ENCODE measurements at places on chromosomes 6 and 20.

- DNase-seq = no peak
These were observed 152.4 kb upstream of the HSF2 start for GRCh38 chr6:122246906-122247658.

GRCh38 chr6:167663784-167664443 lies 162.8 kb upstream of the AFDN start:
- no peak for DNase-seq

GRCh38 chr20:56752274-56752673 lies 123.2 kb downstream of the TFAP2C start:
- DNase-seq = no peak

DNA sequence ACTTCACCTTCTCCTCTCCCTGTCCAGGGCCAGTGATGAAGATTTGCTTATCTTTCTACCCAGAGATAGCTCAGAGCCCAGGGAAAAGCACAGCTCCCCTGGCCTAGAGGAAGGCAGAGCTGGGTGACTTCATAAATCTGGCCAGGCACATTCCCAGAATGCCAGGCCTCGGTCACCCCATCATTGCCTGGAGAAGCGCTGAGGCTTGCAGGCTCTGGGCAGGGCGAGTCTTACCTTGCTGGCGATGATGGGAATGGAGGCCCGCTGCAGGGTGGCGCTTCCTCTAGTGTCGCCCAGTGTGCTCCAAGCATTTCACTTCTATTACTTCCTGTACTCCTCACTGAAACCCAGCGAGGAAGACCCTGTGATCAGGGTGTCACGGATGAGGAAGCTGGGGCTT lies 60.1 kb downstream of the DAAM2 start:
- DNase-seq = no peak

DNA sequence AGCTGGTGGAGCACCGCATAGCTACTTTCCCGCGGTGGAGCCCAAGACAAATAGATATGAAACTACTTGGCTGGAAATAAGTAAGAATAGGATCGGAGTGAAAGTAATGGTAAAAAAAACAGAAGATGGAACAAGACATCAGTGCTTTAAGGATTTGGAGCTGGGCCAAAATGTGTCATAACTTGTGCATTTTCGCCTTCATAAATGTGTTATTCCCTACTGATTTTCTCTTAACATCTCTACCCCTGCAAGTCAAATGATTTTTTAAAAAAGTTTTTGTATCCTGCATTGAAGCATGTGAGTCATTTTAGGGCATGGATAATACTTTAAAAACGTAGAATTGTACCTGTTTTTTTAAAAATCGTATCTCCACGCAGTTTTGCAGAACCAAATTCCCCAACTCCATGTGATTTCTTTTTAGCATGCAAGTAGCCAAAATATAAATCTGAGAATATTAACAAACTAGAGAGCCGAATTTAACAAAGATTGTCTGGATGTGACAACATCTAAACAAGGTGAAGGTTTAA lies 882 bp upstream of the FAM184A start:
- no peak for DNase-seq

DNA sequence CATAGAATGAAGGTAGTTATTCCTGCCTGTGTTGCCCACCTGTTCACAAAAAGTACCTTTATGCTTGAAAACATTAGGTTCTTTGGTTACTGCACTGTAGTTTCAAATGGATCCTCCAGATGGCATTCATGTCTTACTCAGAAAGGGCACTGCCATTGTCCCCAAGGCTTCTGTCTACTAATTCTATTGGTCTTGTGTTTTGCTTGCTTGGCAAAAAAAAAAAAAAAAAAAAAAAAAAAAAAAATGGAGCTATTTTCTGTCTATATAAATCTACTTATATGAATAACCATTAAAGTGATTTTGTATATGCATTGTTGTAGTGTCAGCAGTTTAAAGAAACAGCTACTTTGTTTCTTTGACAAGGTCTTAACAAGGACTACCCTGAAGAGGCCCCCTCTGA lies 12.7 kb upstream of the EFHC1 start:
- DNase-seq = peak; percentile 38

DNA sequence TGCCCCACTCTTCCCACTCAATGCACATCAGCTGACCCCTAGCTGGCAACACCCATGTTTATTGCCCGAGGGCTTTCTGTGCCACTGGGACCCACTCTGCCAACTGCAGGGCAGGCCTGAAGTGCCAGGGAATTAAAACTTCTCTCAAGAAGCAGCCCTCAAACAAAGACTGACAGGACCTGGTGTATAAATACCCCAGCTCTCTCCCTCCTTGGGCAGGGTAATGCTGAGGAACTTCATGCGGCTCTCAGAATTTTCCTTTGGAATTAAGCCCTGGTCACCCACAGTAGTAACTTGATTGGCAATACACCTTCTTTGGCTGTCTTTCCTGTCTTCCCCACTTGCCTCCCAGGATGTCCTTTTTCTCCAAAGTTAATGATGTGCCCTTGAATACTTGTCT lies 5.3 kb upstream of the GDAP1L1 start:
- no peak for DNase-seq

GRCh38 chr20:40486297-40486696 lies 202.7 kb downstream of the MAFB start:
- no peak for DNase-seq

GRCh38 chr6:90083891-90084290 lies 189.6 kb downstream of the GJA10 start:
- DNase-seq = no peak

GRCh38 chr20:58523072-58523970 lies 8.1 kb upstream of the APCDD1L start:
- DNase-seq = no peak

DNA sequence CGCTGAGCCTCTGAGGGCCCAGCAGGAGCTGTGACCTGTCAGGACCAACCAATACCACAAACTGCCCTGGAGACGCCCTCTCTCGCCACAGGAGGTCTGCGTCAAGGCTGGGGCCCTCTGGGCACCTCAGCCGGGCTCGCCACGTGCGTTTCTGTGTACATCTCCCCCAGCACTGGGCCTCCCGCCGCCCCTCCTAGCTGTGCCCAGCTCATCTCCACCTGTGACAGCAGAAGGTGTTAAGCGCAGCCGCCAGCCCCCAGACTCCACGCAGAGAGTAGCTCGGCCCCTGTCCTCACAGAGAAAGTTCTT lies 91.4 kb downstream of the TAF4 start:
- DNase-seq = no peak

GRCh38 chr20:17189976-17190695 lies 36.7 kb upstream of the PCSK2 start:
- DNase-seq = no peak

- no peak for DNase-seq
These were observed 14.1 kb downstream of the REM1 start for GRCh38 chr20:31489152-31489551.

- no peak for DNase-seq
These were observed 37.5 kb upstream of the KLHL31 start for GRCh38 chr6:53703047-53703446.

GRCh38 chr20:63191400-63191799 lies 24.5 kb downstream of the YTHDF1 start:
- no peak for DNase-seq

DNA sequence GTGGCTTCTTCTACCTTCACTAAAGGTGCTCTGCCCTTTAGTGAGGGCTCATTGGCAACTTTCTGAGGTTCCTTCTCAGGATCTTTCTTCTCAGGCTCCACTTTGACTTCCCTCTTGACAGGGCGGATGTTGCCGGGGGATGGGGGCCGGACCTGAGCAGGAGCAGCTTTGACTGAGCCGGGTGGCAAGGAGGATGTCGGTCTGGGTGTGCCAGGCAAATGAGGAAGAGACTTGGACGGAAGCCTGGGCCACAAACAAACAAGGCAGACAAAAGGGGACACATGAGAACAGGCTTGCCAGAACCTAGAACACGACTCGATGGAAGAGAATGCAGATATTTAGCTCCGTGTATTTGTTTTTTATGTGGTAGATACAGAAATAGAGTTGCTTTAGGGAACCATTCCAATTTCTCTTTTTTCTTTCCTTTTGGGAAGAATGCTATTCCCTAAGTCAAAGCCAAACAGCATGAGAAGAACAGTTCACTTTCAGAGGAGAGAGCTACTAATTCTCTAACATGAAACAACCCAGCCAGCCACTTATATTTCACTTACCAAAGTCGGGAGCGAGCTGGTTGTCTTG lies 76.2 kb upstream of the BCLAF1 start:
- DNase-seq = no peak

DNA sequence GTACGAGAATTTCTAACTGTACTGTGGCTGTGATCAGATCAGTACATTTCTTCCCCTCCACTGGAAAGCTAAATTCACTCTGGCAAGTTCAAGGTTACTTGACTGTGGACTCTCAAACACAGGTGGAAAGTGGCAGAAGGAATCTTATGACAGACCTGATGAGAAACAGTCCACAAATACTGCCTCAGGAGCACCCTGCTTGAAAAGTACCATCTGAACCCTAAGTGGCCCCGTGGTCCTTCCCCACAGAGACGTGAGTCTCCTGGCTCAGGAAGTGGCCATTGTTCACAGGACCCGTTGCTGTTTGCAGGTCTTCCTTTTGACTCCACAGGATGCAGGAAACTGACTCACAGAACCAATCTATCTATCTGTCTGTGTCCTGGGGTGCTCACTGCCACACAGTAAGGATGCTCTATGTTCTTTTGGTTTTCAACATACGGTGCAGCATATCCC lies 47.5 kb upstream of the NHSL1 start:
- no peak for DNase-seq

DNA sequence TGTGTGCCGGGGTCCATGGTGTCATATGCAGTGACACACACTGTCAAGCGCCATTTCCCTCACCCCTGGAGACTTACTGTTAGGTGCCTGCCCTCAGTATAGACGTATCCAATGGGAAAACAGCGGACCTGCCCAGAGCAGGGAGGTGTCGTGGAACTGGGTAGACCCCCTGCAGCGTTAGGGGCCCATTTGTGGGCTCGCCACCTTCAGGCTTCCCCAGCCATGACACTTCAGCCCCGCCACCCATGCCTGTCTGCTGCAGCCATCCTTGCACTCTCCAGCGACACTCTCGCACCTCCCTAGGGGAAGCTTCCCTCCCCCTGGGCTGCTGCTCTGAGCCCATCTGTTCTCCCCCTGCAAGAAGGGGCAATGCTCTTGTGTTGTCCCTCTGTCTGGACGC lies 43.2 kb downstream of the STK35 start:
- no peak for DNase-seq

DNA sequence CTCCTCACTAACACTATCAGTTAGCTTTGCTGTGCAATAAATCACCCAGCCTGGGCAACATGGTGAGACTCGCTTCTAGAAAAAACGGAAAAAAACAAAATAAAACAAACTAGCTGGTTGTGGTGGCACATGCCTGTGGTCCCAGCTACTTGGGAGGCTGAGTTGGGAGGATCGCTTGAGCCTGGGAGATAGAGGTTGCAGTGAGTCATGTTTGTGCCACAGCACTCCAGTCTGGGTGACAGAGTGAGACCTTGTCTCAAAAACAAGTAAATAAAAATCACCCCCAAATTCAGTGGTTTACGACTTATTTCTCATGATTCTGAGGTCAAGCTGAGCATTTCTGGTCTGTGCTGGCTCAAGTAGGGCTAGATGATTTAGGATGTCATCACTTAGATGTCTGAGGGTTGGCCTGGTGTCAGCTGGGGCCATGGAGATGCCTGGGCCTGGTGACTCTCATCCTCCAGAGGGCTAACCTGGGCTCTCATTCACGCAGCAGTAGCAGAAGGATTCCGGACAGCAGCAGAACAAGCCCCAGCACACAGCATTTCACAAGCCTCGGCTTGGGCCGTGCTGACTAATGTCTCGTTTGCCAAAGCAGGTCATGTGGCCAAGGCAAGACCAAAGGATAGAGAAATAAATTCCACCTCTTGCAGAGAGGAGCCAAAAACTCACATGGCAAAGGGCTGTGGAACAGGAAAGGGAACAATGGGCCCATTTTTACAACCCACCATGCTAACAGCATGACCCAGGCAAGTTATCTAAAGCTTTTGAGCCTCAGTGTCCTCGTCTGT lies 32.5 kb downstream of the MGME1 start:
- DNase-seq = peak; percentile 43

GRCh38 chr6:21478883-21479539 lies 114.5 kb upstream of the SOX4 start:
- no peak for DNase-seq

Data from large intestine (tissue), 12 donors.